Breast epithelium (tissue), 4 donors: ENCODE measurements at places on chromosomes 12 and 14. TPM values are rescaled to one million over a fixed set of nuclear protein-coding genes. Genes with fewer than 3 reads are reported as not detected.

Gene AQP2
- not detected for total RNA-seq

- no peak for DNase-seq
These were observed 8.1 kb upstream of the TMED10 start for GRCh38 chr14:75184492-75184891.

DNA sequence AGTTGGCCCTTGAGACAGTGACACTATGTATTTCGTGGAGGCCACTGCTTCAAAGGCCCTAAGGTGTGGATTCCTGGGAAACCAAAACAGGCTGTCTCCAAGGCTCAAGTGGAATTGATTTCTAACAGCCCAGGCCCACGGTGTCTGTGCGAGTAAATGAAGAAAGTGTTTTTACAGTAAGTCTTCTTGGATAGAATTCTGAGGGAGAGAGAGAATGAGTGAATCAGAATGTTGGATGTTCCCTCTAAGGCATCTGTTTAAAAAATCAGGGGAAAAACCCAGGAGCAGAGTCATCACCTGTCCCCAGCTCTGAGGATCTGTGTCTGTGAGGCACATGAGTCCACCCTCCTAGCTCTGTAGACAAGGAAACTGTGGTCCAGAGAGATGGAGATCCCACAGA is 22.3 kb upstream of the BDKRB1 start:
- DNase-seq = no peak

DNA sequence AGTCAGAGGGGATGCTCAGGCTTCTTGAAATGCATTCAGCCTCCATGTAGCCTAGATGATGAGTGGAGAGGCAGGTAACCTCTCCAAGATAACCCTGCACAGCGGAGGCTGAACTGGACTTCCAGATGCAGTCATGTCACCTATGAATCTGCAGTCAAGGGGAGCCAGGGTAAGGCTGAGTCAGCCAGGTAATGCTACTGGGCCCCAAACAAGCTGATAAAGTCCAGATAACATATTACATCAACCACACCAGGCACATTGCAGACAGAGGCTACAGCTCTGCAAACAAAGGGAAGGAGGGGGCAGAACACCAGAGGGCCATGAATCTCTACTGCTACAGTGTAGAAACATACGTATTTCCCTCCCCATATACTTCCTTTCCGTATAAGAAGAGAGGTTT is 14.0 kb downstream of the RNASE9 start:
- no peak for DNase-seq

Gene NCOR2
- 58.4 TPM for total RNA-seq

- no peak for DNase-seq
These were observed 292.3 kb downstream of the TMEM121 start for GRCh38 chr14:105818712-105819005.

DNA sequence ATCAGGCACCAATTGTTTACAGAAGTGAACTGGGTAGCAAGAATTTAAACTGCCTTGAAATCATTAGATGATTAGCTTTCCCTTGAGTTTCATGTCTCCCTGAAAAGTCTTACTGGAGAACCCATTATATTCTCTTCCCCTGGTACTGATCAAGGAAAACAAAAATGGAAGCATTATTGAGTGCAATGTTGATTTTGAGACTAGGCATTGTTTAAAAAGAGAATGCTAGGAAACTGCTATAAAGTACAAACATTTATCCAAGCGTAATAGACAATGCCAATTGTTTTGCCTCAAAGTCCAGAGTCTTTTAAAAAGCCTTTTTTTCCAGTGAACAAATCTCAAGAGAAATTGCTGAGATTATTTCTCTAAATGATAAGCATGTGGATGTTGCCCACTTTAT is 197.0 kb downstream of the CCER1 start:
- DNase-seq = no peak

DNA sequence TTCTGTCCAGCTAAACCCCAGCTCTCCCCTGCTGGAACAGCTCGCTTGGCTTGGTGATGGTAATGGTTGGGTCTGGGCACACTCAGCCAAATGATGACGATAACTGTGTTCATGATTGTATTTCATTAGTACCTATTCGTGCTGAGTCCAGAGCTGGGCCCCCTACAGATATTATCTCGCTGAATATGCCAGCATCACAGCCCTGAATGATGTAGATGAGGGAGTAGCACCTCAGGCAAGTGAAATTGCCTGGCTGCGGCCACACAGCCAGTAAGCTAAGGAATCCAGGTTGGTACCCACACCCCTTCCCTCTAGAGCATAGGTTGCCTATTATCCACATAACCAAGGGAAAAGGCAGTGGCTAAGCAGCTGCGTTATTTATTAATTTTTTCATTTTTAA is 163.5 kb downstream of the KTN1 start:
- DNase-seq = no peak

DNA sequence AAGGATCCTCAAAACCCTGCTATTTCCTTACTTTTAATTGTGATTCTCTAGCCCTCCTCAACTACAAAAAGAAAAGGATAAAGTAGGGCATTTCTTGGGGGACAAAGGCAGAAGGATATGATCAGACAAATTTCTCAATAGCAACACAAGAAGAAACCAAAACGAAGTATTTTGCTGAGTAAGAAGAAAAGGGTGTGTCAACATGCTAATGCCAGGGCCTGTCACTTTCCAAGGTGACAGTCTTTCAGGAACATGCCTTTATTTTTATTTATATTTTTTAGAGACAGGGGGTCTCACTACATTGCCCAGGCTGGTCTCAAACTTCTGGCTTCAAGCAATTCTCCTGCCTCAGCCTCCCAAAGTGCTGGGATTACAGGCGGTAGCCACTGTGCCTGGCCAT is 39.8 kb downstream of the CBX5 start:
- DNase-seq = no peak

Gene DACT1
- 5.1 TPM for total RNA-seq

- no peak for DNase-seq
These were observed 947.7 kb downstream of the GALC start for GRCh38 chr14:87045246-87045645.
